ENCODE measurements at places on chromosomes 11 and 22. TPM values are rescaled to one million over a fixed set of nuclear protein-coding genes. Genes with fewer than 3 reads are reported as not detected.

FAT3 gene
- 0.18 TPM for total RNA-seq

TRIM49C gene
- total RNA-seq: not detected

GVQW3 gene
- total RNA-seq: 0.88 TPM

KDM4E gene
- not detected for total RNA-seq

All from Peyer's patch (tissue), 4 donors.